AG04450 (cell line): ENCODE measurements at places on chromosomes 6 and 20.

- peak; percentile 42 for DNase-seq
Measured at GRCh38 chr6:129889580-129889979, 28.5 kb upstream of the TMEM244 start.

DNA sequence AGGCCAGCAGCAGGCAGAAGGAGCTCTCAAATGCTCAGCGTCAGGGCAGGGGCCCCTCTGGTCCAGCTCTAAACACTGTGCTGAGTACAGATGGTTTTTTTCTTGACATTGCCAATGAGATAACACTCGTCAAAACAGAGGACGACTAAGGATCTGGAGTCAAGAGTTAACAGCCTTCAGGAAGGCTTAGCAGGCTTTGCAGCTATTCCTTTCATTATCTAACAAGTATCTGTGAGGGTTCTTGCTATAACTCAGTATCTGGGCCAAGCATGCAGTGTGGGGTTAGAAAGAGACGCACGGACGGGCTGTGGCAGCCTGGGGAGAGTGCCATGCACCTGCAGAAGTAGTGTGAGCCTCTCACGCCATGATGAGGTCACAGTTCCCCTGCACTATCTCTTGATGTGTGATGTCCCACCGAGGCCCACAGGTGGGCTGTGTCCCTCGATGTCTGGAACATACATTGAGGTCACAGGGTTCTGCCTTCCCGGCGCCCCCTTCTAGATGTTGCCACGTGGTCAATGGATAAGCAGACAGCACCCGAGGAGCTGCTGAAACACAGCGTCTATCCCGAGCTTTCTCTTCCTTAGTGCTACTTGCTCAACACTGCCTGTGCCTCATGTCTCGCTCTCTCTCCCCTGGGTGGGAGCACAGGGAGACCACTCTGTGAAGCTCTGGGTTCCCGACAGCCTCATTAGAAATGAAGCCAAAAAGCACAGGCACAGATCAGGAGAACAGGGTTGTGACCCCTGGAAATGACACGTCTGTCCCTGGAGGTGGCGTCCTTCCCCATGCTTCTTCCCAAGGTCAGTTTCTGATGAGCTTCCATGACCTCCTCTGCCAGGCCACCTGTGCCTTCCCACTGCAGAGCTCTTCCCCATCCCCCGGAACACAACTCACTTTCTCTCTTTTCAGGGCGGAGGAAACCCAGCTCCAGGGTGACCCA is 85.5 kb upstream of the RPS6KA2 start:
- no peak for DNase-seq

- no peak for DNase-seq
Measured at GRCh38 chr6:26359765-26360164, 5.2 kb upstream of the BTN3A2 start.

- DNase-seq = no peak
Measured at GRCh38 chr20:49846206-49846807, 33.7 kb downstream of the SLC9A8 start.

GRCh38 chr6:14228571-14228970 is 111.0 kb downstream of the CD83 start:
- DNase-seq = no peak

GRCh38 chr6:32752580-32752979 is 10.8 kb downstream of the HLA-DQB2 start:
- no peak for DNase-seq

- no peak for DNase-seq
Measured at GRCh38 chr20:12982098-12982497, 26.7 kb upstream of the SPTLC3 start.

GRCh38 chr6:127119102-127120022 is 891 bp downstream of the RSPO3 start:
- no peak for DNase-seq

DNA sequence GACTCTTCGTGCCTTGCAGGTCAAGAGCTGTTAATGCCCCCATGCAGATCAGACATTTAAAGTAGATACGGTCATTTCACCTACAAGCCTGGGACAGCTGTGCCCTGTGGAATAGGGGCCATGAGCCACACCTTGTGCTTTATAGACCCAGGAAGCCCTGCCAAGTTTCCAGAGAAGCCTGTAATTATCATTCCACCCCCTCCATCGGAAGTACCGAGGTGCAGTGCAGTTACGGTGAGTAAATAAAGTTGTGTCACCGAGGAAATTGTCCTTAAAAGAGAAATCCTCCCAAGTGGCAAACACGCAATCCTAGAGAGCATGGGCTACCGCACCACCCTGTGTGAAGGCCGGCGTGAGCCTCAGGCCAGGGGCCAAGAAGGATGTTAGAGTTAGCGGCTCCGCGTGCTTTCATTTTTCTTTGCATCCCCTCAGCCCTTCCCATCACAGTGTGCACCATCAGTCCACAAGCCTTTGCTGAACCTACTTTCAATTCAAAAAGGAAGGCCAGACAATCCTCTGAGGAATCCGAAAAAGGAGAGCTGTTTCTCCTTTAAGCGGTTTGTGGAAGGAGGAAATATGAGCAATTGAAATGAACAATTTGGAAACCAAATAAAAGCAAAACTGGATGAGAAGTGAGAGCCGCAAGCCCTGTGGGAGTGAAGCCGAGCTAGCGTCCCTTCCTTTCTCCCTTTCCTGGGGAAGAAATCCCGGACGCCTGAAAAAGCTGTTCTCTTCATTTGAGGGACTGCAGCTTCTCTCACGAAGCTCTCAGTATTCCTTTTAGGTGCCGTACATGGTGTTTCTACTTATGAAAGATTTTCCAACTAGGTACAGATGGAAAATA is 183.3 kb upstream of the PDE10A start:
- DNase-seq = no peak

DNA sequence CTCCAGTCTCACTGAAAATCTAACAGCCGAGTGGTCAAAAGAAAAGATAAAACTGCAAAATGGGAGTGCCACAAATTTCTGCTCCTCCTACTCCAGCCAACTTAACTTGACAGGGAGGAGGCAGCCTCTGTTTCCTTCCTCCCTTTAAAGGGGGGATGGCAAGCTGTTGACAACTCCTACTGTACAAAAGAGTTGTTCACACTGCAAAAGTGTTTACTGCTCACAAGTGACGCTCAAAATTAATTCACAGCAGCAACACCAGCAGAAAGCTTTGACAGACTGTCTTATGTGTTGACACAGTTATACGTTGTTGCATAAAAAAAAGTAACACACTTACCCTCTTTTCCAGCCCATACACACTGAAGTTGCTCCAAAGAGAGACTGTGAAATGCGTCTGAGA is 169.8 kb downstream of the BACH2 start:
- DNase-seq = no peak

GRCh38 chr6:5423251-5423650 is 161.9 kb downstream of the FARS2 start:
- no peak for DNase-seq

DNA sequence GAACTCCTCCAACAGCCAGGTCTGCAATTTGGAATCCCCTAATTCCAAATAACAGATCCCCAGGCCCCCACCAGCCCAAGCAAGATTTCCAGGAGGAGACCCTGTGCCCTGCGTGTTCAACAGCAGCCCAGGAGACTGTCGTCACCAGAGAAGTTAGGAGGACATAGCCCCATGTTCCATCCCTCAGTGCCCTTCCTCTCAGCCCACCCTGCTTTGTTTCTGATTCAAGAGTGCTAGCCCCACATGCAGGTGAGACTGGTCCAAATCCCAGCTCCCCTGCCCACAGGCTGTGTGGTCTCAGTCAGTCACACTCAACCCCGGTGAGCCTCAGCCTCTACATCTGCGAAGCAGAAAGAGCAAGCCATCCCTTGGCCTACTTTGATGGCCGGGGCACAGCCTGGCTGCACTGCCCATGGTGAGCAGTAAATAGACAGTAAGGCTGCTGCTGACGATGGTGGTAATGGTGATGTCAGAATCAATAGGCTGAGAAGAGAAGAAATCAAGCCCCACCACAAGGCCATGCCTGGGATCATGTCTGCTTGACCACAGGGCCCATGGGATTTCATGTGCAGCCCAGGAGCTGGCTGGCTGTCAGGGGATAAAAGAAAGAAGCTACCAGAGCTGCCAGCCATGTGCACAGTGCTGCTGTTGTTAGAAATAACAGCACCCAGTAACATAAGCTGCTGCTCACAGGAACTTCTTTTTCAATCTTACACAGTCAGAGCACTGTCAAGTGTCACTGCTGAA is 51.5 kb upstream of the NXT1 start:
- no peak for DNase-seq

DNA sequence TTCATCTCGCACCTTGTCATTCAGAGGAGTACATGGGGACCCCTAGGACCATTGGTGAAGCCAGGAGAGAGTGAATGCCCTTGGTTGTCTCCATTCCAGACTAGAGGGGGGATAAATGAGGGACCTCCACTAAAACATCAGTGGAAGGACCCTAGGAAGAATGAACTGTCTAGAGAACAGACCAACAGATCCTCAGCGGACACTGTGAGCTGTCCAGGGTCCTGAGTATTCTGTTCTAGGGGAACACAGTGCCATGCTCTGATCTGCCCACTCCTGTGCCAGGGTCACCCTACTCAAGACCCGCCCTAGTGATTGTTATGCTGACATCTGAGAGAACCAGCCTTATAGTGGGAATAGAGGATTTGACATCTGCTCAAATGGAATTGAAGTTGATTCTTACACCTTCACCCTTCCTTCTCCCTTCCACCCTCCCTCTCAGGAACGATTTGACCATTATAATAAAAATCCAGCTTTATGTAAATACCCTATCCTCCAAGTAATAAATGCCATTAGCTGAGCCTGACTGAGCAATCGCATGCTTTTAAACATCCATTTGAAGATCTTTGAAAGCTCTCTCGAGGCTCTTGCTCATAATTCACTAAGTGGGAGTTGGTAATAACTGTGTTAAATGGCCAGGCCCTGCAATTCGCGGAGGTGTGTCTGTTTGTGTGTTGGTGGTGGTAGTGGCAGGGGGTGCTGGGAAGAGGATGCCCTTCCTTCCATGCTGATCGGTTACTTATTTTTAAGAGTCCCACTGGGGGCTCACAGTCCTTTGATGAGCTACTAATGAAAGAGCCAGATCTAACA is 43.6 kb upstream of the SLC32A1 start:
- no peak for DNase-seq

DNA sequence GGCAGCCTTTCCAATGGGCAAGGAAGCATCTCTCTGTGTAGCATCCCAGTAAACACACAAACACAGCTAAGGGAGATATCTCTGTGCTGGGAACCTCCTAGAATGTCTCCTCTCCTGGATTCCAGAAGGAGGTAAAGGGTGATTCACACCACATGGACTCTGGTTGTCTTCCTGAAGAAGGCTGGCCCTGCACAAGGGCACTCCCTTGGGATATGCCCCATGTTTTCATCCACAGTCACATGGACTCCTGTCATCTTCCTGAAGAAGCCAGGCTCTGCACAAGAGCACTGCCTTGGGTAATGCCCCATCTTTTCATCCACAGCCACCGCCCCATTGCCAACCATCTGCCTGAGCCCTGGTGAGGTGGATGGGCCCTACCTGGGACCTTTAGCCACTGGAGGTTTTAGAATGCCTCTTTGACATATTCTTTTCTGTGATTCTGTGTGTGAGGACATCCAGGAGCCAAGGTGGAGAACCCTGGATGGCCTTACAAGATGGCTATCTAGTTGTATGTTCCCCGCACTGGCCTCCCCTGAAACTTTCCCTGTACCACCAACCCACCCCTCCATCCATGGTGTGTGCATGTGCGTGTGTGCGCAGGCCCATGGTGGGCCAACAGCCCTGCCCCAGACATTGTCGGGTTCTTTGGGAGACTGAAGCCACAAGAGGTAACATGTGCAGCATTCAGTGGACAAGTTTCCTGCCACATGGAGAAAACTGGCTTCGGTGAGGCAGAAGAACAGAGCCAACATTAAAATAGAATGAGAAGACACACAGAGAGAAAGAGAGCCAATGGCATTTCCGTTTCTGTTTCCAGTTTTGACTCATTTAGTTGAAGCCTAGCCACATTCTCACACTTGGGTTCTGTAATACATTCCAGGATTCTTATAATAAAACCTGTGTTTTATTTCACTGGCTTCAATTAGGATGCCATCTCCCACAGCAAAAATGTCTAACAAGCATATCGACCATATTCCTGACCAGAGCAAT is 110.2 kb upstream of the CST7 start:
- DNase-seq = no peak

DNA sequence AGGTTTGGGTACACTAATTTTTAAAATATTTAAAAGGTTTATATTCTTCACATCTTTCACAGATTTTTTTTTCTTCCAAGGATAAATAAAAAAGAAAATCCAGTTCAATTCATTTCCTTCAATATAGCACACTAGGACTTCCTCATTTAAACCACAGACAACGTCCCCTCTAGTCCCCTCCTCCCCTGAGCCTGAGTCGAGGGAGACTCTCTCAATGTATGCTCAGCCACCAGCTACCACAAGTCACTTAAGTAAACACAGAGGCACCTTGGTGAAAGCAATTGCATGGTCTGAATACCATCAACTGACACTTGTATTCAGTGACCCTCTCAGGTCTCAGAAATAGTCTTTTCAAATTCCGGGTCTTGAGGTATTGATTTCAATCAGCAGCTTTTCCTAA is 88.6 kb downstream of the SIM1 start:
- DNase-seq = no peak

- DNase-seq = no peak
Measured at GRCh38 chr20:59141818-59142581, 21.6 kb upstream of the ZNF831 start.

DNA sequence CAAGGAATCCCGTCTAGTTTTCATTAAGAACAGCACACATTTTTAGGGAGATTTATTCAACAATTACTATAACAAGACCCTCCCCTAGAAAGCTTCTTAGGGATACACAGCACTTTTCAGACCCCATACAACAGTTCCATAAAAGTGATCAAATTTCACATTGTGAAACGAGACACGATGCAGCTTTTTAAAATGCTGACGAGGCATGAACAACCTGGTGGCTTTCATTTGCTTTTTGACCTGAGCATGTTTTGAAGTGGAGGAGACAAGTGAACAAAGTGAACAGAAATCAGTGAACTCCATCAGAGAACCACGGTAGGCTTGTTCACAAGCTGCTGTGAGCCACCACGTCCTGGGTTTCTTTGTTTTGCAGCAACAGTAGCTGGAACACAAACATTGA is 112.2 kb downstream of the PCSK2 start:
- no peak for DNase-seq

GRCh38 chr6:28525496-28526039 is at the start of gene GPX5:
Gene GPX5, plus strand, starts transcription at chr6:28525881. Its CDS starts 133 bp downstream, at chr6:28526014.
- no peak for DNase-seq

DNA sequence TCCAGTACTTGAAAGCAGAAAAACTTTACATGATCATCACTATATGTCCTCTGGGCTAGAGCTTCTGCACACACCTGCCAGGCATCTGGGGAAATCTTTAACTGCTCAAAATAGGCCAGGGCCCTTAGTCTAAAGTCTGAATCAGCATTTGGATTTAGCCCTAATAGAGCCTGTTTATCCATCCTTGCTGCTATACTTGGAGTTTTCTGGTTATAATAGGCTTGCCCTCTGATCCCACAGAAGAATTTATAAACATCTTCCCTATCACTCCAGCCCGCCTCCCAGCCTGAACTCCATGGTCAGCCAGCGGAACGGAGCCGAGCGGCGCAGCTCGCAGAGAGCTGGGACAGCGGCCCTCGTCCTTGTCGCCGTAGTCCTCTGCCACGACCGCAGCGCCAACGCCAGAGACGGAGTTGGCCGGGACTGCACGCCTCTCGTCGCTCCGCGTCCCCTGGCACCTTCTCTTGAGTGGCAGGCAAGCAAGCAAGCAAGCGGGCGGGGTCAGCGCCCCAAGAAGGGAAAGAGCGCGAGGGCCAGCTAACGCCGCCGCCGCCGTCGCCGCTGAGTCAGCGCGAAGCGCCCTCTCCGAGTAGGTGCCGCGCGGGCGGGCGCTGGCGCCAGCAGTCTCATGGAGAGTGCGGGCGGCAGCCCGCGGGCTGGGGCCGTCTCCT is 25.4 kb upstream of the ASIP start:
- DNase-seq = peak; percentile 16
